ENCODE measurements at places on chromosomes 5 and 9.

GRCh38 chr9:16043756-16044578, 491.1 kb downstream of the CCDC171 start:
- DNase-seq = peak; percentile 56

DNA sequence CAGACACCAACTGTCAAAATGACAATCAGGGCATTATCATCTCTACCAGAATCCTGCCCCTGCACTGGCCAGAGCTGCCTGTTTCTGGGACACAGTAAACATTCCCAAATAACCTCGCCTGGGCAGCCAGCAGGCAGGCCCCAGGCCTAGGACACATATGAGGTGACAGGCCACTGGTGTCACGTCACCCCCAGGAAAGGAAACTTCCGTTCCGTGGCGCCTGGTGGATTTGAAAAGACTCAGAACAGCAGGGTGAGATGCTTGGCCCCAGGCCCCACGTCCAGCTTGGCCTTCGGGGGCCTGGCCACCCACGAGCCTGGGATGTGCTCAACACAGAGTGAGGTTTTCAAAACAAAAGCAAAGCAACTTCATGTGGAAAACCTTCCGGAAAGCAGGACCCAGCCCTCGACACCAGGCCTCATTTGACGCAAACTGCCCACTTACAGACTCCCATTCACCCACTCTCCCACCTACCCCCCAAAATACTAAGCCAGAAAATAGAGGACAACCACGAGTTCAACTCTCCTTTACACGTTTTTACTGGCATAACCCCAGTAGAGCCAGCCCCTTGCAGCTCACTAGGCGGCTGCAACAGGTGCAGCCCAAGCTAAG, 1.2 kb downstream of the SEMA4D start:
- DNase-seq = no peak

GRCh38 chr9:71670121-71670520, 98.2 kb downstream of the CEMIP2 start:
- no peak for DNase-seq

GRCh38 chr9:130259044-130259443, 6.5 kb upstream of the HMCN2 start:
- DNase-seq = no peak

Data from fibroblast of the aortic adventitia (primary cell).